ENCODE measurements at places on chromosomes 5 and 9.

- no peak for DNase-seq
Measured at GRCh38 chr5:121033334-121033733, 569.2 kb downstream of the PRR16 start.

DNA sequence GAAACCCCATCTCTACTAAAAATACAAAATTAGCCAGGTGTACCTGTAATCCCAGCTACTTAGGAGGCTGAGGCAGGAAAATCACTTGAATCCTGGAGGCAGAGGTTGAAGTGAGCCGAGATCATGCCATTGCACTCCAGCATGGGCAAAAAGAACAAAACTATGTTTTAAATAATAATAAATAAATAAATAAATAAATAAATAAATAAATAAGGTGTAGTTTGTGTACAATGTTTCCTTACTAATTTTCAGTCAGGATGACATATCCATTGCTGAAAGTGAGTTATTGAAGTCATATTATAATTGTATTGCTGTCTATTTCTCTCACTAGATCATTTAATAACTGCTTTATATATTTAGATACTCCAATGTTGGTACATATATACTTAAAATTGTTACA lies 581.5 kb upstream of the DAB2 start:
- DNase-seq: no peak

- DNase-seq: no peak
Measured at GRCh38 chr5:104355350-104355749, 792.8 kb upstream of the NUDT12 start.

- DNase-seq: no peak
Measured at GRCh38 chr9:128214571-128215490, 11.7 kb downstream of the DNM1 start.

DNA sequence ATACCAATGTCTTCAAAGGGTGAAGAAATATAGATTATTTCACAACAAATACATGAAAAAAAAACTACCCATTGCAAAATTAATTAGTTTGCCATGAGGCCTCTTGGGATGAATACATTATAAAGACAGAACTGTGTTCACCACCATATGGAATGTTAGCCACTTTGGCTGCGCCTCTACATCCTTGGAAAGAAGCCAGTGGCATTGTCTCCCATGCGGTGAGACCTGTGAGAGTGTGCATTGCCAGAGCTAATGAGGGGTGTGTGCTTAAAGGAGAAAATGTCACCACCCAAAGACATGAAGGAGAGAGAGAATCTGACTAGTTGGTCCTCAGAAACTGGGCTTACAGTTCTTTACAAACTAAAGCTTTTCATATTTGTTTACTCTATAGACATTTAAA lies 110.6 kb downstream of the PLPPR1 start:
- DNase-seq: no peak

- DNase-seq: no peak
Measured at GRCh38 chr9:18194316-18194715, 279.6 kb upstream of the ADAMTSL1 start.

DNA sequence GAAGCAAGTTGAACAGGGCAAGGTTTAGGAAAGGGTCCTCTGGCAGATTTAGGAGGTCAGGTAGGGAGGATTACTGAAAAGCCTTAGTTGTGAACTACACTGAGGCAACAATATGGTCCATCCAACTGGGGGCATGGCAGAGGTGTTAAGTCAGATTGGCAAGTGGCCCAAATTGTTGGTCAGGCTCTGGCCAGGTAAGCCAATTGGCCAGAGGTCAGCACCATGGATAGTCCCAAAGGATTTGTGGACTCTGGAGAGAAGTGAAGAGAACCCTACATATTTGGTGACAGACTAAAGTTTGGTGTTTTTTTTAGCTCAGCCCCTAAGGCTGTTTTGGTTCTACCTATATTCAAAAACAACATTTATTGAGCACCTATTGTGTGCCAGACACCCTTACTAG lies 39.1 kb upstream of the RASGRF2 start:
- DNase-seq: no peak

DNA sequence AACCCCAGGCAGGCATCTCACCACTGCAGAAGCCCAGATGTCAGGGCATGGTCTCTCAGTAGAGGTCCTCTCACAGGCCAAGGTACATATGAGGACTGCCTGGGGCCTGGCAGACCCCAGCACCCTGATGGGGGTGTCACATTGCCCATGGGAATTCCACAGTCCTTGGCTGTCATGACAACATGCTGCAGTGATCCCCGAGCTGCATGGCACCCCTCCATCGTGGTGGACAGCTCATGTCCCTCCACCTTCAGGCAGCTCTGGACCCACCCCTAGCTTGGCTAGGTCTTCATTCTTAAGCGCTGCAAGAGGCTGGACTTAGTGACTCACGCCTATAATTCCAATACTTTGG lies 74.1 kb upstream of the LRRTM2 start:
- DNase-seq: no peak

- no peak for DNase-seq
Measured at GRCh38 chr9:16959391-16959790, 88.9 kb upstream of the BNC2 start.

DNA sequence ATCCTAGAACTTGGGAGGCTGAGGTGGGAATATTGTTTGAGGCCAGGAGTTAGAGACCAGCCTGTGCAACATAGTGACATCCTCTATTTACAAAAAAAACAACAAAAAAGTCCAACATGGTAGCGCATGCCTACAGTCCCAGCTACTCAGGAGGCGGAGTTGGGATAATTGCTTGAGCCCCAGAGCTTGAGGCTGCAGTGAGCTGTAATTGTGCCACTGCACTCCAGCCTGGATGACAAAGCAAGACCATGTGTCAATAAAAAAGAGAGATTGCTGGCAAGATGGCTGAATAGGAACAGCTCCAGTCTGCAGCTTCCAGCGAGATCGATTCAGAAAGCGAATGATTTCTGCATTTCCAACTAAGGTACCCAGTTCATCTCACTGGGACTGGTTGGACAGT lies 54.8 kb upstream of the FBXL17 start:
- DNase-seq: no peak

GRCh38 chr5:124404796-124405195 lies 341.6 kb downstream of the ZNF608 start:
- no peak for DNase-seq

DNA sequence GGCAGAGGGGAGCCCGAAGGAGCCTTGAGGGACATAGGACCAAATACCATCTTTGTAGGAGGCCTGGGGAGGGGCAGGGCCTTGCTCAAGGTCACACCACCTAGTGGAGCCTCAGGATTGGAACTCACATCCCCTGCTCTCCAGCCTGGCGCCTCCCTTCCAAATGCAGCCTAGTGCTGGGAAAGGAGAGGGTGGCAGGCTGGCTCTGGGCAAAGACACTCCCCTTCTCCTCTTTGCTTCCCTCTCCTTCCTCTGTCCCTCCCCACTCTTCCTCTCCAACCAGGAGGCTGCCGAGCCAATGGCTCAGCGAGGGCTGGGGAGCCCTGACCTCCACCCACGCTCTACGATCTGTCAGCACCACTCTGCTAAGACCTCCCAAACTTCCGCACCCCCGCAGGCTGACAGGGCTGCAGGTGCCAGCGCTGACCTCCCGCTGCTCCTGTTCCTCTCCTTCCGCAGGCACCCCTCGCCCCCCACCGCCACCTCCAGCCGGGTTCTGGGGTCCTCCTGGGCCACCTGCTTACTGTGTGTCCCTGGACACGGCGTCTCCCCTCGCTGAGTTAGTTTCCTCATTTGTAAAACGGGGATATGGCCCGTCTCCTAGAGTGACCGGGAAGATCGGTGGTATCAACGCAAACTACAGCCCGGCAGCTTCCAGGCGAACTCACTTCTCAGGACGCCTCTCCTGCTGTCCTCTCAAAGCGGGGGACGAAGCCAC lies 52.9 kb downstream of the C9orf50 start:
- DNase-seq: no peak

- DNase-seq: peak; percentile 97
Measured at GRCh38 chr5:83035373-83036100, 41.7 kb downstream of the TMEM167A start.

- no peak for DNase-seq
Measured at GRCh38 chr9:15268317-15268716, 38.7 kb downstream of the TTC39B start.

DNA sequence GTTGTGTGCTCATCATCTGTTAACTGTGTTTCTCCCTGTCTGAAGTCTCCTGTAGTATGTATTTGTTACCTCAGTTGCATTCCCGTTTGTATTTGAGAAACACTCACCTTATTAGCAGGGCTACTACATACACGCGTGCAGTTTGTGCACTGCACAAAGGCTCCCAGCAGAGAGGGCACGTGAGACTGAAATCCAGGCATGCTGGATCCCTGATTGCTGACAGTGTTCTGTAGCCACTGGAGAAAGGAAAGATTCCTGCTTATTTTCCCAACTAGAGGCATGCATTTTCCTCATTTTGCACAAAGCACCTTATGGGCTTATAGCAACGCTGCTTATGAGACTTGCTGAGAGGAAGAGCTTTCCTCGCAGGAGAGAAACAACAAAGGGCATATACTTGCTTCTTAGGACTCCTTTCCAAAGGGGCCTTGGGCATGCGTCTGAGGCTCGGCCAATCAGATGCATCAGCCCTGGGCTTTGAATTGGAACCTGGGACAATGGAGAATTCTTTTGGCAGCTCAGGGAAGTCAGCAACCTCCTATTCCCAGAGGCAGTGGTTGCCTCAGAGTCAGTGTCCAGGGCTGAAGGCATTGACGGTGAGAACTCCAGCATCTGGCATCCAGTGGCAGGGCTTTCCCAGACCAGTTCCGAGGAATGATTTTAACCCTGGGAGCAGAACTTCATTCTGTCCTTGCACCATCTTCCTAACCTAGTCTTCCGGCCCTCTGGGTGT lies 9.9 kb upstream of the MEGF10 start:
- DNase-seq: no peak

DNA sequence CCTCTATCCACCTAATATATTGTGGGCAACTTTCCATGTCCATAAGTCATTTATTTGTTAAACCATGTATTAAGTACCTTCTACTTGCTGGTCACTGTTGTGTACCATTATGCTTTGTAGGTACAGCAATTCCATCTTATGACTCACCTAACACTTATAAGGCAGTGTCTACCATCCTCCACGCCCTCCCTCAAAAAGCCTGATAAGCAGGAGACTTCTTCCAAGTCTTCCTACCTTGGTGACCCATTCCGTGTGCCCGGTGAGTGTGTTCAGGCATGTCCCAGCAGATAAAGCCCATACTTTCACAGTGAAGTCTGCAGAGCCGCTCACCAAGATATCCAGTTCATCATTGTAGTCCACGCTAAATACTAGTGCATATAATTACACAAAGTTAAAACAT lies 17.4 kb downstream of the FBXW2 start:
- no peak for DNase-seq

GRCh38 chr9:82271106-82271561 lies 282.6 kb downstream of the SPATA31D1 start:
- no peak for DNase-seq

GRCh38 chr9:1455766-1456165 lies 405.6 kb downstream of the DMRT2 start:
- no peak for DNase-seq

DNA sequence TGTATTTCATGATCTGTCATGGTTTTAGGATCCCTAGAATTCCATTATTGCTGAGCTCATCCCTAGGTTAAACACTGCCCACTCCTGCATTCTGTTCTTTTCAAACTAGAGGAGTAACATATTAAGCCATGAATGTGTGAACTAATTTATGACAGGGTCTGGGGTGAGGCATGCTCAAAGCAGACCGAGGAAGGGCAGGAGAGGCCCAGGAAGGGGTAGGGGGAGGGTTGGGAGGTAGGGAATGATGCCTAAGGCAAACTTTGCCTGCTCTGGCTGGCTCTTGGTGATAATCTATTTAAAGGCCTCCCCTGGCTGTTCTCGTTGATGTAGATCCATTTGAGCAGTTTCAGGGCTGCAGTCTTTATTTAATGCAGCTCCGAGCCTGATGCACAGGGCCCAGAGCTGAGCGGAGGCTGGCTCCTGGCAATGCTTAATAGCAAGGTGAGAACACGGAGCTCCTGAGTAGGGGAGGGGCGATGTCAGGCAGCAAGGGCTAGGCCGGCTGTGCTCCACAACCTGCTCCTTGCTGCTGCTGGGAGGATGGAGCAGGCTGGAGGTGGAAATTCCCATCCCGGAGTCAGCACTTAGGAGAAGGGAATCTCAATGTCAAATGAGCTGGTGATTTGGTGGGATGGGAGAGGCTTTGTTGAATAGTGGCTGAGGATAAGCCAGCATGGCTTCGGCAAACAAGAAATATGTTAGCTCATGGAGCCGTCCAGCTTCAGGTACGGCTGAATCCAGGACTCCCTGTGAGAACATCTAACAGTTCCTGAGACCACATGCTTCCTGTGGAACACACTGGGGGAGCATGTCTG lies 73.2 kb upstream of the UNC5A start:
- no peak for DNase-seq

DNA sequence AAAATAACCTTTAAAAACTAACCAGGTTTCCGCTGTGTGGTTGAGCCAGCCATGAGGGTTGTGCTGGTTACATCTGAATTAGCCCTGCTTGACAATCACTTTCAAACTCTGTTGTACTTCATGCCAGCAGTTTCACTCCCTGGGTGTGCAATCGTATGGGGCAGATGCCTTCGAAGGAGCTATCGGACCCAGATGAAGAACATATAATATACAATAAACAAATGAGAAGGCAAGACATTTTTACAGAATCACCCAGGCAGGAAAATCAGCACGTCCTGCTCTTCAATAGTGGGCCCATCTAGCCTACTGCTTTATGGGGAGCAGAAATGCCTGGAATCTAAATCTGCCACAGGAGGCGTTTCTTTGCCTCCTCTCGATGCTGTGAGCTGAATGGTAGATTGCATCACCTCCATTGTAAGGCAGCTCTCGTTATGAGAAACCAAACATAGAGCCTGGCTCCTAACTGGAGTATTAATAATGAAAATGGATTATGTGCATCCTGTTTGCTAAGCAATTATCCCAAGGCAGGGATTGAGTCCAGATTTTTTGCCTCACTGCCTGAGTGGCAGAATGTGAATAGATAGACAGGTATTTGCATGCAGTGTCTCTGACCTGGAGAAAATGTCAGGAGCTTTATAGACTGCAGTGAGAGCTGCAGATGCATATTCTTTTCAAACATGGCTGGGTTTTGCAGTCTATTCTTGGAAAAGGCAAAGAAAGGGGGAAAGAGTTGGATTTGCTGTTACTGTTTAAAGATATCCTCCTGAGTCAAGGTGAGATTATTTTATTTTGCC lies 143.3 kb upstream of the SMARCA2 start:
- DNase-seq: no peak

DNA sequence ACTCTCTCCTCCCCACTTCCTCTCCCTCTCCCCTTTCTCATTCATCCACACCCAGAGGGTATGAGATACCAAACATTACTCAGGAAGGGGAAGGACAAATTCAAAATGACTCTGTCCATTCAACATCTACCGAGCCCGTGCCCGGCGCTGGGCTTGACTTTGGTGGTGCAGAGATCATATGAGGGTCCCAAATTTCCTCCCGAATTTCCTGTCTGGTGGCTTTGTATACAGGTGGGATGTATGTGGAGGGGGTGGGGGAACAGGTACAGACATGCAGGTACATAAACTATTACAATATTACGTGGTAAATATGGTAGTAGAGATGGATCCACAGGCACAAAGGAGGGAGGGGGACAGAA lies 21.8 kb upstream of the GABRP start:
- DNase-seq: no peak

DNA sequence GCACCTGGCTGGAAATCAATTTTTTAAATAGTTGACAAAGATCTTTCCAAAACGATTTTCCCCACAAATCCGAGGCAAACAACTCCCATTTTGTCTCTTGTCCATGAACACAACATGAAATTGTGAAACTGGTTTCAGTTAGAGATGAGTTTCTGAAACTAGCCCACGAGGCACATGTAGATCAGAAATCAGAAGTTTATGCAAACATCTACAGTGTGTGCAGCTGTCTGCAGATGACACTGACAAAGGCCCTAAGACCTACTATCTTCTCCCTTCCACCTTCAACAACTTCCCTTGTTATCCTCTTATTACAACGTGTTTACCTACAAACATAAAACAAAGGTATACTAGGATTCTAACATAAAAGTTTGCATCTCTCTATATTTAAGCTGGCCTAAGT lies 183.3 kb downstream of the DIRAS2 start:
- no peak for DNase-seq
